Head of caudate nucleus (tissue), 42 donors: ENCODE measurements at places on chromosomes 7 and 10.
A peak's percentile ranks its signal among the peaks of the same experiment; 100 is the strongest.

- DNase-seq: no peak
Measured at GRCh38 chr10:98195120-98195519, 60.7 kb downstream of the R3HCC1L start.

DNA sequence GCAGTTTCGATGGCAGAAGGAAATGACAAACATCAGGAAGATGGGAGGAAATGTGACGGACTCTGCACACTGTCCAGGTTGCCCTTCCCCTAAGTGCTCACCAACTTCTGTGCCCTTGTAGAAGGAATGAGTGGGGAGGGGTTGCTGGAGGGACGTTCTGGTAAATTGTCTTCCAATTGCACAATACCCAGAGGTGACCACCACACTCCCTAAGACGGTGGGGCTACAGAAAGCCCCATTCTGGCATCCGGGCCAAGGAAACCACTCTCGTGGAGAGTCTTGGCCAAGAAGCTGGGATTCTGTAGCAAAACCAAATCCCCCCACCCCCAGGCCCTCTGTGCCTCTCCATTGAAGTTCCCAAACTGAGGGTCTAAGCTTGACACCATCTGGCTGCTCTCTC lies 37.1 kb downstream of the ZMIZ1 start:
- DNase-seq: no peak

- DNase-seq: peak; percentile 25
Measured at GRCh38 chr7:30845426-30846135, 66.1 kb upstream of the AQP1 start.

- no peak for DNase-seq
Measured at GRCh38 chr7:106693677-106694353, 32.9 kb upstream of the CCDC71L start.

DNA sequence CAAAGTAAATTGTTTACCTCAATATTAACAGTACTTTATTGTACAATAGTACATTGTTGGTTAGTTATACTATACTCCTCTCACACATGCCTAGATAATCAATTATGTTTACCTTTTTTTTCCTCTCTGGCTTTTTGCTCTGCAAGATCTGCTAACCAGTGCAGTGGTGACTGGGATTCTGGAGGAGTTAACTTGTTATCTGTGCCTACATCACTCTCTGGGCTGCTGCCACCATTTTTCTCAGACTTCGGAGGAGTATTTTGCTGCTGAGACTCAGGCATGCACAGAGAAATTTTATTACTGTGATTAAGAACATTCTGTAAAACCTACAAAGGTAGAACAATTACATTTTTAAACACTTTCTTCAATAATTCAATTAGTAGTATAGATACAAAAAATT lies 59.7 kb downstream of the NRBF2 start:
- DNase-seq: no peak

GRCh38 chr10:63759335-63759734 lies 238.1 kb downstream of the REEP3 start:
- DNase-seq: no peak

DNA sequence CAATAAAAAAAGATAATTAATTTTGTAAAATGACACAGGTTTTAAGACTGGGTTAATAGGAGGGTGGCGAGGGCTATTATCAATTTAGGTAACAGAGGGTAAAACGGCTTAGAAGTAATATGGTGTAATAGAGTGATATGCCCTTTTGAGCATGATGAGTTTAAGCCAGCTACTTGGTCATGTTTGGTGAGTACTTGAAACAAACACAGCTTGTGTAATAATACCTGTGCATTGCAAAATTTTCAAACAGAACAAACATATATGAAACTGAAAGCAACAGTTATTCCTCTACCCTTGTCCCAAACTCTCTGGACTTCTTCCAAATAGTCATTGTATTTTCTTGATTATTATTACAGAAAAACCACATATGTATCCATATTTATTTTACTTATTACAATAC lies 241.7 kb downstream of the MAGI2 start:
- no peak for DNase-seq

DNA sequence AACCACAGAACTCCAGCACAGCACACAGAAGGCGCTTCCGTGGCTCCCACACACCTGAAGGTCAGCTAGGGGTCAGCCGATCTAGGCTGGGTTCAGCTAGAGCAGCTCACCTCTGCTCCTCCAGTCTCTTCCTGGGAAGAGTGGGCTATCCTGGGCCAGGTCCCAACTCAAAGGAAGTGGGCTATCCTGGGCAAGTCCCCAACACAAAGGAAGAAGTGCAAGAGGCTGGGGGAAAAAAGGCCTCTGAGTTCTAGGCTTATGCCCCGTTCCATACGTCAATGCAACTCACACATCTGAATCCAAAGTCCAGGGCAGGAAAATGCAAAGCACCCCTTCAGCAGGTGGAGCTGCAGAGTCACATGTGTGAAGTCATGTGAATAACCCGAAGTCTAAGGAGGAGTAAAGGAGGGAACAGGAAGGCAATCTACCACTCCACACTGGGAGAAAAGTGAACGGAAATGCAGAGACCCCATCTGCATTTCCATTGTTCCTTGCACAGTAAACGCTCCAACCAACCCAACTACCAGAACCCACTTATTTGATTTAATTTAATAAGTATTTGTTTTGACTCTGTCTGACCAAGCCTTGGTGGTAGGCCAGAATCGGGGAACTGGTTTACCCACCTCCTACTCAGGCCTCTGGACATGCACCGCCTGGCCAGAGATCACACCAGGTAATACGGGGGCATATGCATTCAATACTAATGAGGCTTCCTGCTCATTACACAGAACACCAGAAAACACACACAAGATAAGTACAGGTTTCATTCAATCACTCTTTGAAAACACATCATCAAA lies 95.5 kb upstream of the RNF32 start:
- no peak for DNase-seq

GRCh38 chr10:118783776-118784545 lies 29.2 kb upstream of the CACUL1 start:
- DNase-seq: no peak

DNA sequence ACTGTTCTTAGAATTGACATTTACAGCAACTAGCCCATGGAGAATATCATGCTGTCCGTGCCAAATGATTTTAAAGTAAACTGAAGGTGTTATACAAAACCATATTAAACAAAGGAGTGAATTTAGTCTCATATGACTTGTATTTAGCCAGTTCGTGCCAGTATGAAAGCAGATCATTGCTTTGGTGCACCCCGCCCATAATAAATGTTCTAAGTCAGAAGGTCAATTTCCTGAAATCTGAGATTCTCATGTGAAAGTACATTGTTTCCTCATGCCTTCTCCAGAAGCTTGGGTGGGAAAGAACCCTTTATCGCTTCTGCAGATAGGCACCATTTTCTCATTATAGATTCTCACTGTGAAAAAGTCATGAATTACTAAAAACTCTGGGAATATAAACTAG lies 106.4 kb downstream of the CAMK1D start:
- DNase-seq: no peak

- DNase-seq: no peak
Measured at GRCh38 chr7:19410106-19410505, 264.9 kb upstream of the FERD3L start.

- DNase-seq: peak; percentile 67
Measured at GRCh38 chr10:122485670-122486069, 24.3 kb downstream of the HTRA1 start.

DNA sequence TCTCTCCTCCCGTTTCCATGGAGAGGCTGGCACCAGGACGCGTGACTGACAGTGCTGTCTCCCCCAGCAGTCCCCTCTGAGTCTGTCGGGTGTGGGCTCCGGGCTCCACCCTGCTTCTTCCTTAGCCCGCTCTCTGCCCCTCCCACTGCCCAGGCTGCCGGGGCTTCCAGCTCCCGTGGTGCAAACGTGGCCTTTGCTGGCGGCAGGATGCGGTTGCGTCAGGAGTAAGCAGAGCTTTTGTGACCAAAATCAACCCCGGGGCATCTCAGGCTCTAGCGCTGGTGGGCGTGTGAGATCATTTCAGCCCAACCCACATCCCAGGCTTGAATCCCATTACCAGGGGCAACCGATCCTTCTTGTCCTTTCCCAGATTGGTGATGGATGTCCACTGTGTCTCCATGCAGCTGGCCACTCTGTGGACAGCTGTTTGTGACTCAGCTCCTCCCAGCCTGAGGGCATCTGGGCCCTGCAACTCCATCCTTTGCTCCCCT lies 28.2 kb downstream of the PTPRE start:
- DNase-seq: peak; percentile 62

GRCh38 chr7:132515181-132515580 lies 61.1 kb downstream of the PLXNA4 start:
- DNase-seq: no peak

DNA sequence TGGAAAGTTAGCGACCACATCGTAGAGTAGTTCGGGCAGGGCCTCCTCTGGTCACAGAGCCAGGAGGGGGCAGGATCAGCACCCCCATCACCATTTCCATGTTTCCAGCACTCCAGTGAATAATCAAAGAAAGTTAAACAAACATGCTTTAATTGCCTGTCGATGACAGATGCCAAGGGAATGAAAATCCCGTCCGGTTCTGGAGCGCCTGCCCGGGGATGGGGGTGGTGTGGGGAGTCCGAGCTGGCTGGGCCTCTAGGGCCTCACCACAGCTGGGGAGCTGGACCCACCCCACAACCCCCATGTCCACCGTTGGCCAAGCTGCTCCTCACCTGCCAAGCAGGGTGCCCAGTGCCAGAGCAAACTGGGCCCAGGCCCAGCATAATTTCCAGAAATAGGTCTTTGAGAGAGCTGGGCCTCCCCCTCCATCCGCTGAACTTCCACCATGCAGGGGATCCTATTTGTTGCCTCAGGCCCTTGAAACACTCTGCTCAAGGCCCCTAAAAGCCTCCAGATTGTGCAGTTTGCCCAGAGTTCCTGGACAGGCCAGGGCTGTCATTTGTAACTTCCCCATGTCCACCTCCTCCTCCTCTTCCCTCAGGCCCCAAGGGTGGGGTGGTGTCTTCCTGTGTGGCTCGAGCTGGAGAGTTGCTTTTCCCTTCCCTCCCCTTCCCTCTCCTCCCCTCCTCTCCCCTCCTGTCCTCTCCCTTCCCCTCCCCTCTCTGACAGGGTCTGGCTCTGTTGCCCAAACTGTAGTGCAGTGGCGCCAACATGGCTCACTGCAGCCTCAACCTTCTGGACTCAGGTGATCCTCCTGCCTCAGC lies 101.0 kb downstream of the MYL10 start:
- peak; percentile 23 for DNase-seq

DNA sequence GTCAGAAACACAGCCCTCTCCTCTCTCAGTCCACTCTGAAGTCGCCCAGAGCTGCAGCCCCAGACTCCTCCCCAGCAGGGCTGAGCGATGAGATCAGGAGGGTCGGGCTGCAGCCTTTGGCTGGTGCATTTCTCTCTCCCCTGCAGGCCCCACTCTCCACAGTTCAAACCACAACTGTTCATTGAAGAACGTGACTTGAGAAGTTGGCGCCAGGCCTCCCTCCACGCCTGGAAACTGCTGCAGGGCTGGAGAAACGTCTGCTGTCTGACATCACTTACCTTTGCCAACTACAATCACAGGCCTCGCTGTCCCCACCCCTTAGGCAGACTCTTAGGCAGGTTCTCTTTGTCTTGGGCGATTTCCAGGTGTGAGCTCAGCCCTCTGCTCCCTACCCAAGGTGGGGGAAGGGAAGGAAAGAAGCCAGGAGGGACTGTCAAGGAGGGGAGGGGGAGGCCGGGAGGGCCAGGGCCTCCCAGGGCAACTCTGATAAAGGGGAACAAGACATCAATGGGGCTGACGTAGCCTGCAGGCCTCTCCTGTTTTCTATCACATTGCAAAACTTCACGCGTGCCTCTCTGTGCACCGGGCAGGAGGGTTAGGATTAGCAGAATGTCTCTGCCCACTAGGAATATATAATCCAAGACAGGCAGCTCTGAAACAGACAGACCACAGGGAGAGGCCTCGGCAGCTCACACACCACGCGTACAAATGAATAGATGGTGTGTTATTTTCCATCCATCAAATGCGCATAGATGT lies 32.7 kb downstream of the CALML5 start:
- DNase-seq: no peak

- DNase-seq: no peak
Measured at GRCh38 chr10:111967547-111967946, 216.0 kb downstream of the GPAM start.

DNA sequence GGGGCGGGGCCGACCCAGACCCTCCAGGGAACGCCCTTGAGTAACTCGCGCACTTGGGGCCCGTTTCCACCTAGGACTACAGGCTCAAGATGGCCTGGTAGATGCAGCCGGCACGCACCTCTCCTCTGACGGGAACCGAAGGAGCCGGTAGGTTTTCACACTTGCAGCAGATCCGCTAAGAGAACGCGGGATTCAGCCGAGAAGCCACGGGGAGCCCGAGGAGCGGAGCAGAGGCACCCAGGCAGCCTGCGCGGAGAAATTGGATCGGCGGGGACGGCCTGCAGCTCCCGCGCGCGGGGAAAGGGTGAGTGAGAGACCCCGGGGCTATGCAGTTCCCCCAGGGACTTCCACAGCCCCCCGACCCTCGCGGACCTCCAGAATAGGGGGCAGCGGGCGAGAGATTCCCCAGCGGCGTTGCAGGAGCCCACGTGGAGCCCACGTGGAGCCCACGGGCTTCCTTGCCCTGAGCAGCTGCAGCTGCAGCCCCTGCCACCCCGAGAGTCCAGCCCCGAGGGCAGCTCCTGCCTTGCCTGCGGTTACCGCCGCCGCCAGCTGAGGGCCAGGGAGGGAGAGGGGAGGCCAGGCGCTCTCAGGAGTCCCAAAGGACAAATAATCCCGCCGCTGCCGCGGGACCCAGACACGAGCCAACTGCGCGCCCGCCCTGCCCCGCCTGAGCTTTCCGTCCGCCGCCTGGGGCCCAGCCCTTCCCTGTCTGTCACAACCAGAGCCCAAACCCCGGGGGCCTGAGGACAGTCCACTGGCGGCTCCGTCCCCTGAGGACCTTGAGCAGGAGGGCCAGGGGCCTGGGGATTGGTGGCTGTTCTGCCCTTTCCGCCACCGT lies 13.1 kb downstream of the IFT22 start:
- DNase-seq: peak; percentile 37

GRCh38 chr10:129645487-129645886 lies 178.4 kb downstream of the MGMT start:
- DNase-seq: no peak

- no peak for DNase-seq
Measured at GRCh38 chr7:16492513-16493062, 27.1 kb upstream of the SOSTDC1 start.

GRCh38 chr7:64651632-64652165 lies 14.2 kb upstream of the ZNF107 start:
- no peak for DNase-seq

- no peak for DNase-seq
Measured at GRCh38 chr10:131201741-131202515, 109.6 kb downstream of the TCERG1L start.

DNA sequence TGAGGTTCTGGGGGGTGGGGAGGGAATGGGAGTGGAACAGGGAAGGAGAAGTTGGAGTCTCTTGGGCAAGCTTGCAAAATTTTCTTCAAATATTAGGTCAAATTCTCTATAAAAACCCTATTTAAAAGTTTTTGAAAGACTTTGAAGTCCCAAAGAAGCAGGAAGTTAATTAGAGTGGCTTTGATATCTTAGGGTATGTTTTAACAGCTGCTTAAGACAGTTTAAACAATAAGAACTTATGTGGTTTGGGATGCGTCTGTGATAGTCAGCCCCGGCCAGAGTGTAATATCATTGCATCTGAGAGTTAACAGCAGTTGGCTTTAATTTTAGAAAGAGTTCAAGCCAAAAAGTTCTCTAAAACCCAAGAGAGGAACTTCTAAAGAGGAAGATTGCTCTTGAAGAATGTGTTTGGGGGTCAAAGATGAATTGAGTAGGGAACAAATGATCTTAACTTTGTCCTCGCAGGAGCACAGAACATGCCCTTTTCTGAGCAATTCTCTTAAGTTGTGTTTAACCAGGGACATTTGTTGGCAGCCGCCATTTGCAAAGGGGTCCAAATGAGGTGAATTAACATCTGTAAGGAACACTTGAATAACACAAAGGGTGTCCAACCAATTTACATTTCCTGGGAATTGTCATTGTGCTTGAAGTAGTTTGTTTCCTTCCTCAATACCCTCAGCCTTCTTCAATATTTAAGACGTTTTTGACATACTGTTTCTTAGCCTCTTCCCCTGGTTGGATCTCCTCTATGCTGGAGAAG lies 182.4 kb downstream of the PTEN start:
- DNase-seq: no peak
